GDM1 (cell line): ENCODE measurements at places on chromosomes 11 and 22.

GRCh38 chr11:126680131-126680530, 320.4 kb downstream of the KIRREL3 start:
- DNase-seq, result no peak

DNA sequence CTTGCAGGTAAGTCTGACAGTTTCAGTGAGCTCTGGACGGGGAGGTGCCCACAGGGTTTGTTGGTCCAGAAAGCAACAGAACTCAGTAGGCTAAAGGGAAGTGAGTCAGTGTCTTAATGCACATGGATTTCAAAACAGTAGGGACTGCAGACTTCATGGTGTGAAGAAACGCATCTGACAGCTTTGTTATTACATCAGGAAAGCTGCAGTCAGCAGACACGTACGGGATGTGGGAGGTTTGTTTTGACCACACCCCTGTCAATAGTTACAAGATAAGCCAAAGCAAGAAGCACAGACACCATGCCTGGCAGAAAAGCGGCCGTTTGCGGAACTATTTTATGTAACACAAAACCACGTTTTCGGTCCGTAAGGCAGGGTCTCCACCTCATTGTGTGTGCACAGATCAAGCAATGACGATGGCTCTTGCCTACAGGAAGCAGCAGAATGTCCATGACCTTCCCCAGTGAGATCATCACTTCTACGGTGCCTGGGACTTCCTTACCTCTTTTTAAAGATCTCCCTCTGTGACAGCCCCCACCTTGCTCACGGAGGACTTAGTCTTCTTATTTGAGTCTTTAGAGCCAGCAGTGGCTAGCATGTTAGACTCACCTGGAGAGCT, 58.2 kb upstream of the FTH1 start:
- peak; percentile 79 for DNase-seq

GRCh38 chr11:126560221-126560620, 204.7 kb downstream of the ST3GAL4 start:
- no peak for DNase-seq

DNA sequence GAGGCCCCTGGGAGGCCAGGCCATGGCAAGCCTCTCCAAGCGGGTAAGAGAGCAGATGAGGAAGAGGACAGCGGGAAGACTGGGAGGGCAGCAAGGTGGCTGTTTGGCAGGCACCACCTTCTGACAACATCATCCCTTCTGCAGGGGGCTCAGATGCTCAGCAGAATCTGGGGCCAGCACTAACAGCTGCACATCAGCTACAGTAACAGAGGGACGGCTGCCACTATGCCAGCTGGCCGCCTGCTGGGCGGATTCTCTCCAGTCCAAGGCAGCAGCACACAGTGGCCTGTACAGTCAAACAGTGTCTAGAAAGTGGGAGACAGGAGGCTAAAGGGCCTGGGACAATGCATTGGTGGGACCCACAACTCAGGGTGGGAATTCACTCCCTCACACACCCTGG, 10.7 kb upstream of the TXN2 start:
- DNase-seq, result no peak
